ENCODE measurements at places on chromosomes 12 and 14.

DNA sequence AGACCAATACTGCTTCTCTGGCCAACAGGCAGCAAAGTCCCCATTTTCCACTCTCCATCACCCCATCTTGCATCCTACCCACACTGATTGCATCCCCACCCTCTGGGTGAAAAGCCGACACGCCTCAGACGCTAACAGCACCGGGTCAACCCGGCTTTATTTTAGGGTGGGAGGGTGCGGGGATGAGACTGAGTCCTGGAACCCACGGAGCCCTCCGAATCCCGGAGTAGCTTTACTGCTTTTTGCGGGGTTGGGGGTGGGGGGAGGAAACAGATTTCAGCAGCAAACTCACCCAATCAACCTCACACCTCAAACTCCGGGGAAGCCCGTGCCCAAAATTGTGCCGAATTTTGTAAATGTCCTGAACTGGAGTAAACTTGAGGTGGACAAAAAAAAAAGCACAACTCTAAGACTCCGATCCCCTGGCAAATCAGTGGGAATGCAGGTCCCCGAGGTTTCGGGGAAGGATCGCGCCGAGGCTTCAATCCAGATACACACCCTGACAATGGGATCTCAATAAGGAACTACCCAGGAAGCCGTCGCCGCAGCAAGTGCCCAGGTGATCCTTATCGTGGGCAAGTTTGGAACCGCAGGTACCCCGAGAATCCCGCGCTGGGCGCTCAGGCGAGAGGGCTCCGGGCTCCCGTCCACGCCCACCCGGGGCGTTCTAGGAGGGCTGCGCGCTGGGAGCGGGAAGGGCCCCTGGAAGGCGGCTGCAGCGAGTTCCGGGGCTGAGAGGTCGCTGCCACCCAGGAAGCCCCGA, 1.1 kb downstream of the GCH1 start:
- H3K36me3 ChIP-seq = no peaks in the 10 kb centered on the region
- H3K4me3 ChIP-seq = peak overlapping the region; percentile 93
- H3K4me1 ChIP-seq = peaks cover 11% of the 10 kb centered on the region
- no peaks in the 10 kb centered on the region for H3K27me3 ChIP-seq

GRCh38 chr12:23669691-23670090, 279.8 kb downstream of the SOX5 start:
- no peak overlapping the region for H3K27ac ChIP-seq
- no peaks in the 10 kb centered on the region for H3K27me3 ChIP-seq
- peaks cover 2% of the 10 kb centered on the region for H3K4me1 ChIP-seq
- H3K4me3 ChIP-seq = no peak overlapping the region
- DNase-seq = no peak
- no peaks in the 10 kb centered on the region for H3K36me3 ChIP-seq

GRCh38 chr12:32033406-32033805, 73.2 kb upstream of the BICD1 start:
- peaks cover 1% of the 10 kb centered on the region for H3K27me3 ChIP-seq
- no peak overlapping the region for H3K4me3 ChIP-seq
- H3K36me3 ChIP-seq = no peaks in the 10 kb centered on the region
- DNase-seq = no peak
- H3K27ac ChIP-seq = peak overlapping the region; percentile 10
- peaks cover 30% of the 10 kb centered on the region for H3K4me1 ChIP-seq

DNA sequence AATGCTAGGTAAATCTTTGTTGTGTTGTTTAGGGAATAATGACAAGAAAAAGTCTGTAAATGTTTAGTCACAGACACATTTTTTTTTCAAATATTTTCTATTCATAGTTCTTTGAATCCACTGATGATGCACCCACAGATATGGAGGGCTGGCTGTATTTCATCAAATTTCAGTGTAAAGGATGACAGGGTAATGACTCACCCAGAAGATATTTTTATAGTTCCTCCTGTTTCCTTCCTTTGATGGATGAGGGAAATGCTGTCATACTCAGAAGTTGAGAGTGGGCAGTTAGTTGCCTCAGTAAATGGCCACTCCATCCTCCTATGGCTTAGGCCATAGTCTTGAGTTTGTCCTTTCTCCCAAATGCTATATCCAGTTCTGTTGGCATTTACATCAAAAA, 76.9 kb upstream of the REP15 start:
- H3K4me3 ChIP-seq = no peak overlapping the region
- DNase-seq = no peak
- peaks cover 1% of the 10 kb centered on the region for H3K27me3 ChIP-seq
- H3K4me1 ChIP-seq = peaks cover 22% of the 10 kb centered on the region

All from endothelial cell (in vitro differentiated cells).